ENCODE measurements at places on chromosomes 12 and 14.
A peak's percentile ranks its signal among the peaks of the same experiment; 100 is the strongest.

DNA sequence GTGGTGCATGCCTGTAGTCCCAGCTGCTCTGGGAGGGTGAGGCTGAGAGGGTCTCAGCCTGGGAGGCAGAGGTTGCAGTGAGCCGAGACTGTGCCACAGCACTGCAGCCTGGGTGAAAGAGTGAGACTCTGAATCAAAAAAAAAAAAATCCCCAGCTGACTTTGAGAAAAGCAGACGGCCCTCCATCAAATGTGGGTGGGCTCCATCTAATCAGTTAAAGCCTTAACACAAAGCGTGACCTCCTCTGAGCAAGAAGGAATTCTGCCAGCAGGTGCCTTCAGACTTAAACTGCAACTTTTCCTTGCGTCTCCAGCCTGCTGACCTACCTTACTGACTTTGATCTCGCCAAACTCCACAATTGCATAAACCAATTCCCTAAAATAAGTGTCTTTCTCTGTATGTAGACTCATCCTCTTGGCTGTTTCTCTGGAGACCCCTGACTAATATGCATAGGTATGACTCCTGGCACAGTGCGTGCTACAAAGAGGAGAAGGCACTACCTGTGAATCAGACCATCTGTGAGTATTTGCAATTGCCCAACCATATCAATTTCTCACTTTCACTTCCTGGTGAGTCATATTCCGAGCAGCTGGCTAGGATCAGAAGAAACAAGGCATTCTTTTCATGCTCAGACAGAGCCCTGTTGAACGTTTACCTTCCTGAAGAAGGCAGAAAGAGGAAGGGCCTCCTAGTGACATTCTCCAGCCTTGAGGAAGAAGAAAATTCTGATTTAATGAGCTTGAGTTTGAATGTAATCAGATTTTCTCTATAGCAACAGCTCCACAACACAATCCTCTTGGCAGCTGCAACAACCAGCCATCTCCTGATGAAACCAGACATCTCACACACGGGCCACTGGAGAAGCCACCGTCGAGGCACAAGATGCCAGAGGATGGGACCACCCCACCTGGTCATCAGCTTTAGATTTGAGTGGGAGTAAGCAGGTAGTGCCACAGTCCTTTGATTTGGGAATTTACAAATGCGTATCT lies 54.3 kb downstream of the CLMN start:
- DNase-seq = peak; percentile 50

- DNase-seq = no peak
Observed at GRCh38 chr14:36208690-36209278, 32.3 kb upstream of the PTCSC3 start.

DNA sequence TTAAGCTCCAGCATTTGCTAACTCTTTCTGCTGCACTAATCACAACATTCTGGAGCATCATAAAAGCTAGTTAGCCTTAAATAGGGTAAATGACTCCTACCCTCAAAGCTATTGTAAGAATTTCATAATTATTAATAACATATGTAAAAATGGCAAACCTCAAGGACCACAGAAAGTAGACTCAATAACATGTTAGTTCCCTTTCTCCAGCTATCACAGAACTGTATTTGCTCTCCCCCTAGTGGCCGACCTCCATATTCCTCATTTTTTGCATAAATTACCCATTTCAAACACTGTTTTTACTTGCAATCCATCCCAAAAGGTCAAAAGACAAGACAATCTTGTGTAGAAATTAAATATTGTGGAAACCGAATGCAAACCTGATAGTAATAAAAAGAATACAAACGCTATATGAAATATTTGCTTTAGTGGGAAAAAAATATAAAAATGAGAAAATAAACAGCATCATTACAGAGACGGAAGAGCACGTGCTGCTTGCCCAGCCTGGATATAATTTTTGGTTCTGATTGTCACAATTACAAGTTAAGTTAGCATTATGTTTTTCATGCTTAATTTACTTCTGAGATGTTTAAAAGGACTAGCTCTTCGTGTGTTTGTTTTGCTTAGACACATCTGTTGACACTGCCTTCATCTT lies 97.9 kb downstream of the RERGL start:
- DNase-seq = no peak

GRCh38 chr12:53255996-53256395 lies 12.1 kb upstream of the ESPL1 start:
- no peak for DNase-seq

DNA sequence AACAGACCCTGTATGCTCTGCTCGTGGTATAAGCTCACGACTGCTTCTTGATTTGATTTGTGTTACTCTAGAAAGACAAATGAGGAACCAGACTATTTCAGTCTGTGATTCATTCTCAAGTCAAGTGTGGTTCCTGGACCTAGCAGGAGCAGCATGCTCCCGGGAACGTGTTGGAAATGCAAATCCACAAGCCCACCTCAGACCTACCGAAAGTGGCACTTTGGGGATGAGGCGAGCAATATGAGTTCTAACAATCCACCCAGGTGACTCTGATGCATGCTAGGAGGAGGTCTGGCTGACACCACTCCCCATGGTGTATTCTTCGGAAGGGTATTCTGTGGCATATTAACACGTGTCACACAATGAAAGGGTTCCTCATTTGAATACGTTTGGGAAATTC lies 59.5 kb upstream of the TMX1 start:
- DNase-seq = no peak

GRCh38 chr14:105856676-105857219 lies 330.4 kb downstream of the TMEM121 start:
- no peak for DNase-seq

GRCh38 chr14:95413289-95414215 lies 93.8 kb upstream of the CLMN start:
- no peak for DNase-seq

- no peak for DNase-seq
Observed at GRCh38 chr12:11014234-11014633, 8.2 kb downstream of the TAS2R19 start.

DNA sequence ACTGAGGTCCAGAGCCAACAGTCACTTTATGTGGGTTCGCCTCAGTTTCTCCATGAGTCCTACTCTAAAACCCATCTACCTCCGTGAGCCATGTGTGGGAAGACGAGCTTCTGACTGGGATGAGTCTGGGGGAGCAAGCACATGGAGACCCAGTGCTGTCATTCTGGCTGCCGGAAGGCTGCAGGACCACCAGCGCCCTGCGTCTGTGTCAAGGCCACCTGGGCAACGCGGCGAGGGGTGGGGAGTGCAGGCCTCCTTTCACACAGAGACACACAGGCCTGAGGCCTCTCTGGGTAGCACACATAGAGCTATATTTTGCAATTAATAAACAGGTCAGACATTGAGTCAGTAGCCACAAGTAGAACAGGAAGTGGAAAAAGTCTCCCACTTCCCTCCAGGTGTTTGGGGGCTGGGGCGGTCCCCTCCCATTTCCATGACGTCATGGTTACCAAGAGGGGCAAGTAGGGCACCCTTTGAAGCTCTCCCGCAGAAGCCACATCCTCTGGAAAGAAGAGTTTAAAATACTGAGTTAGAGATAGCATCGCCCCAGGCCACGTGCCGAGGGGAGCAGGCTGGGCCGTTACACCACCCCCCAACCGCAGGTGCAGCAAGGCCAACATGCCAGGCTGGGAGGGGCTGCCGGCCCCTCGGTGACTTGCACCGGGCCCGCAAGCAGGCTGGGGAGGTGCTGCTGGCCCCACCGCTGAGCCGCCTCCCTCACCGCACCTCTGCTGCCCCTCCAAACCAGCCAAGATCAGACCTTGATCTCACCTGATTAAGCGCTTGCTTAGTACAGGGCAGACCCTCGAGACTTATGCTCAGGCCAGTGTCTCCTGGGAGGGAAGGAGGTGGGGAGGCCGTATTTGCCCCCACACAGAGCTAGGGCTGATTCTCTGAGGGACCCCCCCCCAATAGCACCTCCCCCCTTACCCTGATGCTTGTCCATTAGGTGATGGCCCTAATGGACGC lies 32.7 kb downstream of the DAD1 start:
- DNase-seq = peak; percentile 94

- DNase-seq = no peak
Observed at GRCh38 chr12:40209886-40210285, 14.9 kb upstream of the LRRK2 start.

- DNase-seq = no peak
Observed at GRCh38 chr12:92107094-92107493, 38.6 kb downstream of the BTG1 start.

DNA sequence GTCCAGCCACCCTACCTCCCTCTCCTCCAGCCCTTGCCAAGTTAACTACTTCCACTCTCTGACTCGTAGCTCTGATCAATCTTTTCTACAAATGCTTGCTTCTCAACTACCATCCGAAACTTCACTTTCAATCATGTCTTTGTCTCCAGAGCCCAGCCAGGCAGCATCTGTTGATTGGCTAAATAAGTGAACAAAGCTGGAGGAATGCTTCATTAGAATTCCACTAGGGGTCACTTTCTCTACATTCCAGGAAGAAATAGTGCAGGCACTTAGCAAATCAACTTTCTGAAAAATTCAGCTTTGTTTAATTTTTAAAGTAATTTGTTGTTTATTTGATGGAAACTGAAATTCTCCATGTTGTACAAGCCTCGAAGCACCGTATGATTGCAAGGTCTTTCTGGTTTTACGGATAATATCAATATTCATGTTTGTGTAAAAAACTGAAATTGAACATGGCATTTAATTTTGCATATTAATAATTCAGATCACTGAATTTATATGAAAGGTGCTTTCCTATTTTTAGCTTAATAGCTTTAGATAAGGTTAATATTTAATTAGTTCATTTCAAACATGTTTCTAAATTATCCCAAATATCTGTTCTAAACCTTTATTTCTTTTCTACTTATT lies 32.4 kb upstream of the HELB start:
- peak; percentile 13 for DNase-seq

DNA sequence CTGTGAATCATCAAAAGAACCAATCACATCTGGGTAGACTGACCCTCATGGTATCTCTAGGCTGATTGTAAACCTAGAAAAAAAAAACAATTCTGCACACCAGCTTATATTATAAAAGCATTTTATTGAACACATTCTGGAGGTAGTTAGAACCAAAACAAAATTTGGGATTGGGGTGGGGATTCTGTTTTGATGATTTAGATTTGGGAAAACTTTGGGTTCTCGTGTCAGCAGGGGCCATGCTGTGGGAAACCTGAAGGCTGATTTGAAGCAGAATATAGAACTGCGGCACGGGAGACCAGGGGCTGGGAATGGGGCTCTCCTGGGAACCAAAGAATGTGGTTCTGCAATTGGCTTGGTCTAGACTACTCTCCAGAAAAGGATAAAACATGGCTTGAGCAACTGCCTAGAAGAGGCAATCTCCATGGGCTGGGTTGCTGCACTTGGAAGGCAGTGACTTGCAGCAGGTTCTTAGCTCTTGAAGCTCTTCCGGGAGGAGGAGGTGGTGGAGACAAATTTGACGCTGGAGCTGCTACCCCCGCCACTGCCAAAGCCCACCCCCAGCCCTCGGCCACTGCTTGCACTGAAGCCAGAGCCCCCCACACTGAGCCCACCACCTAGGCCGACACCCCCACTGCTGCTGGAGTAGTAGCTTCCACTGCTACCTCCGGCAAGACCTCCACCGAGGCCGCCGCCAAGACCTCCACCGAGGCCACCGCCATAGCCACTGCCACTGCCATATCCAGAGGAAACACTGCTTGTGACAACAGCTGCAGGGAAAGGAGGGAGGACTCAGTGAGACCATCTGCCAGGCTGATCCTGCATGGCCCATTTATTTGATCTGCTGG lies 5.5 kb downstream of the KRT5 start:
- no peak for DNase-seq

DNA sequence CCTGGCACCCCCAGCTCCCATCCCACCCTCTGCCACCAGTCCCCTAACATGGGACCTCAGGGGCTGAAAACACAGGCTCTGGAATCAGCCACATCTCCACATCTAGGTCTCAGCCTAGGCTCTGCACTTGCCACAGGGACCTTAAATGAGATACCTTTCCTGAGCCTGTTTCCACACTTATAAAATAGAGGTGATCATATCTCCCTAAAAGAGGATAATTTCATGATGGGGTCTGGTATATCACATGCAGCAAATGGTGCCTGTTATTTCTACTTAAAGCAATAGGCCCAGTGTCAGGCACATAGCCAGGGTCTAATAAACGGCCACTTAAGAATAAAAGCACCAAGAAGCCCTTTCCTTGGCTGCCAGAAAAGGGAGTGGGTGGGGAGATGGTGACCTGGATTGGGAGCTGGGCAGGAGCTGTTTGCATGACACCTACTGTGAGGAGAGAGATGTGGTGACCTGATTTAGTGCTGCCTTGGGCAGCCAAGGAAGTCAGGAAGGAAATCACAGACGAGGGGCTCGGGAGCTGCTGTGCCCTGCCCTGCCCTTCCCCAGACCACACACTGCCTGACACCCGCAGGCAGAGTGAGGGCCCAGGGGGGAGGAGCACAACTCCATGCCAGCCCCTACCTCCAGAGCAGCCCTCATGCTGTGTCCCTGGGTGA lies 71.2 kb downstream of the IRF2BPL start:
- peak; percentile 27 for DNase-seq

GRCh38 chr12:92488735-92489134 lies 214.1 kb upstream of the PLEKHG7 start:
- DNase-seq = no peak

DNA sequence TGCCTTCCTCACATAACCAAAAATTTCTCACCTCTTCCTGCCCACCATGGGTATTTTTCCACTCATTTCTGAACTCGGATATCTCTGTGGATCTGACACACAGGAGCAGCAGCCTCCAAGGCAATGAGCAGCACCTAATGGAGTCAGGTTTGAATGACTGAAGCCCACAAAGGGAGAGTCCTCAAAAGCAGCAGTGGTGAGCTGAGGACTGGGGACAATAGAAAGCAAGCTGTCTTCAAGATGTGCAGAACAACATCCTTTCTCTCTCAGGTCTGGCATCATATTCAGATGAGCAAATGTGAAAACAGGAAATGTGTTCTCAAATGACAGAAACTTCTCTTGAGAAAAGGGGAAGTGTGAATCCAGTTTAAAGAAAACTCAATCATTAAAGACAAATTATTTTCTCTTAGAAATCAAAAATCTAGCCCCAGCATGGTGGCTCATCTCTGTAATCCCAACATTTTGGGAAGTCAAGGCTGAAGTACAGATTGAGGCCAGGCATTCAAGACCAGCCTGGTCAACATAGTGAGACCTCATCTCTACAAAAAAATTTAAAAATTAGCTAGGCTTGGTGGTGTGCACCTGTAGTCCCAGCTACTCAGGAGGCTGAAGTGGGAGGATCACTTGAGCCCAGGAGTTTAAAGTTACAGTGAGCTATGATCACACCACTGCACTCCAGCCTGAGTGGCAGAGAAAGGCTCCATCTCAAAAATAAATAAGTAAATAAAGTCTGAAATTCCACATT lies 54.2 kb downstream of the C12orf42 start:
- peak; percentile 19 for DNase-seq

Measured in stimulated activated CD4-positive, alpha-beta T cell treated with anti-CD3 and anti-CD28 coated beads, Interleukin-2, amount 100 ng/mL, for 24 hours (primary cell).